Midbrain (tissue), 1 donor: ENCODE measurements at places on chromosomes 13 and 19.

DNA sequence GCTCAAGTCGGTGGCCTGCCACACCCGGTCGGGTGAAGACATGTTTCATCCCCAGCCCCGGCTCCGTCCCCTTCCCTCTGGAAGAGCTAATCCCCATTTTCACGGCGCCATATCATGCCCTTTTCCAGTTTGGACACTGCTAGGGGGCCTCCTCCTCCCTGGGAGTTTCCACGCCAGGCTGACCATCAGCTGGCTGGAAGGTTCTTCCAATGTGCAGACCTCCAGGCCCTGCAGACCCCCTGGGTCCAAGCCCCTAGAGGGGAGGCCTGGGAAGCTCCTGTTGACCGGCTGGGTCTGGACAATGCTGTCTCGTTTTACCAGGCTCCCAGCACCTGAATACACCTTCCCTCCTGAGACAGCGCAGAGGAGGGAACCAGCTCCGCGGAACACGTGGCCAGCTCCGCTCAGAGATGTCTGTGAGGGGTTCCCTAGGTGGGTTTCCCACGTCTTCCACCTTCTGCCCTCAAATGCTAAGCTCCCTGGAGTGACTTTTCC, 44.7 kb upstream of the RANBP3 start:
- no peak for DNase-seq

- DNase-seq, result peak; percentile 15
Observed at GRCh38 chr13:30998136-30999088, 66.0 kb downstream of the TEX26 start.

DNA sequence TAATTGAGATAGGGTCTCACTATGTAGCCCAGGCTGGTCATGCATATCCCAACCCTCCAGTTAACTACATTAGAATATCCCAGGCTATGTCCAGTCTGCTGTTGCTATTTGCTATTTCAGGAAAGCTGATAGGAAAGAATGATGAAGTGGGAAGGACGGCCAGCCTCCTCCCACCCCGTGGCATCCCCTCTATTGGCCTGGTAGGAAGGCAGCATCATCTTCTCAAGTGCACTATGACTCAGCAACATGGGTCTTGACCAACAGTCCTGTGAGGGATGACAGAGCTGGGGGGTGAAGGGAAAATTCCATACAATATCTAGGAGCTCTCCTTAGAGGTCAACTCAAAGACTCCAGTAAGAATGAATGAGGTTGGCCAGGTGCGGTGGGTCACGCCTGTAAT, 48.0 kb upstream of the ABCC4 start:
- no peak for DNase-seq

GRCh38 chr19:51627491-51628138, 2.6 kb downstream of the SIGLEC5 start:
- no peak for DNase-seq

DNA sequence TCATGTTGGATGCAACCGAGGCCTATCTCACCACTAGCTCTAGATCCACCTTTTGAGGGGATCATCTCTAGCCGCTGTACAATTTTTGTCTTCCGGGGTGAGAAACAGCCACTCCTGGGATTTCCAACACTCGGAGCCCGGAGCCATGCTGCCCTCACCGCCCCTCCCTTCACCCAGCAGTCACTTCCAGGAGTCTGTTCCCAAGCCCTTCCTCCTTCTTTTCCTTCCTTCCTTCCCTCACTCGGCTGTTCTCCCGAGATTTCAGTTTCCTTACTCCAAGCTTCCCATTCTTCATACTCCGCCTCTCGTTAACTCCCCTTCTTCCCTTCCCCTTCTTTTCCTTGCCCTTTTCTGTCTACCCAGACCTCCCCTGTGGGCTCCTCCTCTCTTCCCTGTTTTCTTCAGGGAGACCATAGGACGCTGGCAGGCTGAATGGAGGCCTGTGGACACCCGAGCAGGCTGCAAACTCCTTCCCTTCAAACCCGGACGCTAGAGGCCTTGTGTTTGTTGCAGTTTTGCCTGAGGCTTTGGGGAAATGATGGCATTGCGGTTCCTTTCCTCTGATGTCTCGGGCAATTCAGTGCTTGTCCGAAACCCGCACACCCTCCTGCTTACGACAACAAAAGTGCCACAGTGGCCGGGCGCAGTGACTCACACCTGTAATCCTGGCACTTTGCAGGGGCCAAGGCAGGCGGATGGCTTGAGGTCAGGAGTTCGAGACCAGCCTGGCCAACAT, 96.0 kb downstream of the CAB39L start:
- no peak for DNase-seq

GRCh38 chr13:34066344-34066743, 248.4 kb downstream of the RFC3 start:
- no peak for DNase-seq

DNA sequence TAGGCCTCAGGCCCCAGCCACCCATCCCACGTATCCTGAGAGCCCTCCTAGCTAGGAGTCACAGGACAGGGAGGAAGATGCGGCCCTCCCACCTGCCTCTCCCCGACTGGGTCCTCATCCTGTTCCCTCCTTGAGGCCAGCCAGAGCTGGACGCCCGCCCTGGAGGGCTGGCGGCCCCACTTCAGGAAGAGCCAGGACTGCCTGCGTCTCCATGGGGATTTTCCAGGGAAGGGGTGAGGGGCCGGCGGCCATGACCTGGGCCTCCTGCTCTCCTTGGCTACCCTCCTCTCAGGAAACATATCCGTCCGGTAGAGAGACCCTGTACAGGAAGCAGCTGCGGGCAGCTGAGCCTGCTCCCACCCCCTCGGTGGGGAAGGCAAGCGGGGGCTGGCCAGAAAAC, 11.3 kb upstream of the PRKD2 start:
- no peak for DNase-seq

GRCh38 chr19:48770266-48770665, 14.9 kb downstream of the FGF21 start:
- DNase-seq, result no peak

- DNase-seq, result no peak
Observed at GRCh38 chr13:81551036-81551435, 1210.1 kb upstream of the SPRY2 start.

DNA sequence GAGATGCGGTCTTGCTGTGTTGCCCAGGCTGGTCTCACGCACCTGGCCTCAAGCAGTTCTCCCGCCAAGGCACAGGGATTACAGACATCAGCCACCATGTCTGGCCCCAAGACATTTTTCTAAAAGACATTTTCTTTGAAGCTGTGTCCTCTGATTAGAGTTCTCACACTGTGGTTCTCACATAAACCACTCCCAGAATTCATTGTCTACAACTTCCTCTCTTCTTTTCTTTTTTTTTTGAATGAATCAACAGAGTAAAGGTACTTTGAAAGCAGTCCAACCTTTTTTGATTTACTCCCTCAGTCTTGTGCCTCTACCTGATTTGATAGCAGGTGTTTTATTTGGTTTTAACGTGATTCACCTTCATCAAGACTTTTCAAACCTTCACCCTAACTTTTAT, 14.3 kb upstream of the SHD start:
- no peak for DNase-seq

GRCh38 chr13:90867336-90867683, 480.2 kb upstream of the MIR17HG start:
- DNase-seq, result peak; percentile 54

- no peak for DNase-seq
Observed at GRCh38 chr13:24541127-24541475, 28.5 kb upstream of the PARP4 start.

- peak; percentile 32 for DNase-seq
Observed at GRCh38 chr19:2616741-2617392, 85.6 kb downstream of the GNG7 start.

DNA sequence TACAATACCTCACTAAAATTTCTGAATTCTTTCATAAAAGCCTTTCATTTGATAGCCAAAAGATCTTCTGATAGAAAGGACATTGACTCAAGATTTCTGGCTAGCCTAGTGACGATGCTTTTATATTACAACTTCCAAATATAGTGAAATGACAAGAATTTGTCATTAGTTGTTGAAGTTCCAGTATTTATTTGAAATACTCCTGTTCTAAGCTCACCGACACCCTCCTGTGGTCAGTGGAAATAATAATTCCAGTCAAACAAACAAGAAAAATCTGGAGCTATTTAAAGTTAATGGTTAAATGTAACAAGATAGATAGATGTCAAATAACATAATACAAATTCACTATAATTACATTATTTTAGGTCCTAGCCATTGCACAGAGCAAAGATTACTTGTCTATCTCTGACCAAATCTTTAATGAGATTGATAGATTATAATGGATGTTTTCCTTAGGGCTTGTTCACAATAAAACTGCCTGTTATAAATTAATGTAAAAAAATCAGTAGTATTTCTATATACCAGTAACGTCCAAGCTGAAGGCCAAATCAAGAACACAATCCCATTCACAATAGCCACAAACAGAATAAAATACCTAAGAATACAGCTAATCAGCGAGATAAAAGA, 195.5 kb downstream of the RGCC start:
- DNase-seq, result peak; percentile 58

GRCh38 chr19:34507414-34508067, 26.0 kb downstream of the WTIP start:
- no peak for DNase-seq

DNA sequence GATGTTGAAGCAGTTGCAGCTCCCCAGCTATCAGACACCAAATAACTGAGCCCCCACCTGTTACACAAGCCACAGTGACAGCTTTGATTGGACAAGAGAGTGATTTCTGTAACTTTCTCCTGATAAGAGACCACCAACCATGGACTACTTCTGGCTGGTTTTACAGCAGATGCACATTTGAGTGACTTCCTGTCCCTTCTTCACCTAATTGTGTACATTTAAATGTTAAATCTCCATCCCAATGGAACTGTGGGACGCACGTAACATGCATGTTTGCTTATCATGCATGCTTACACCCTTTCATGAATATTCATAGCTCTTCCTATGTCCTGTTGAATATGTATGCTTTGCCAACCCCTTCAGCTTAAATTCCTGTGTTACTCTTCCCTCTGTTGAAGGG, 6.0 kb upstream of the TNFSF11 start:
- DNase-seq, result no peak

- peak; percentile 5 for DNase-seq
Observed at GRCh38 chr19:4916292-4917082, 7.2 kb downstream of the UHRF1 start.

- no peak for DNase-seq
Observed at GRCh38 chr19:54035215-54036178, 28.2 kb downstream of the VSTM1 start.

GRCh38 chr19:2624537-2625091, 77.9 kb downstream of the GNG7 start:
- peak; percentile 29 for DNase-seq

DNA sequence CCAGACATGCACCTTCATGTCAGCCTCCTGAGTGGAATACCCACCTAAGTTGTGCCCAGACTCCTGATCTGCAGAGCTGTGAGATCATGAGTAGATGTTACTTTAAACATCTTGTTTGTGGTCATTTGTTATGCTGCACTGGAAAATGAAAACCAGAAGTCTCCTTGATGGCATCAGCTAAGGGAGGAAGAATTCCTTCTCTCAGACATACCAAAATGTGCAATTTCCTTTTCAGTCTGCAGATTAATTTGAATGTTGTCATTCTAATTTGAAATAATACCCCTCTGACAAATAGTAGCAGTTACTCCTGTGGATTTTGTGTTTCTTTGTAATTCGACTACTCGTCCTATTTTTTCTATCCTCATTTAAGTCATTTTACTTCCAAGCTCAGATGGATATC, 59.3 kb downstream of the ITGBL1 start:
- no peak for DNase-seq

DNA sequence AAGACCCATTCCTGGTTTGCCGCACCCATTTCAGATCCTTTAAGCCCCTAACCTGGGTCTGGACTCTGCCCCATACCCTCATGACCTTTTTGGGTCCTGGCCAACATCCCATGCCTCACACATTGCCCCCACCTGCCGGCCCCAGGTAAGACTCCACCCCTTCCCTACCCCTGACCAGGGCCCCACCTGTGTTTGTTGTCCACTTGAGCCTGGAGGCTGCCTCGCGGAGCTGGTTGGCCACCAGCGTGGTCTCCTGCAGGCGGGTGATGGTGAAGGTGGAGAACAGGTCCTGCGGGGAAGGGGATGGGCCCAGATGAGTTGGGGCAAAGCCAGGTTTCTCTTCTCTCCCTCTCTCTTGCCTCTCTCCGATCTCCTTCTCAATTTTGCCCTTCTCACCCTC, 19.5 kb downstream of the MAN2B1 start:
- no peak for DNase-seq

GRCh38 chr13:46535825-46536224, 17.1 kb upstream of the LRCH1 start:
- DNase-seq, result no peak

DNA sequence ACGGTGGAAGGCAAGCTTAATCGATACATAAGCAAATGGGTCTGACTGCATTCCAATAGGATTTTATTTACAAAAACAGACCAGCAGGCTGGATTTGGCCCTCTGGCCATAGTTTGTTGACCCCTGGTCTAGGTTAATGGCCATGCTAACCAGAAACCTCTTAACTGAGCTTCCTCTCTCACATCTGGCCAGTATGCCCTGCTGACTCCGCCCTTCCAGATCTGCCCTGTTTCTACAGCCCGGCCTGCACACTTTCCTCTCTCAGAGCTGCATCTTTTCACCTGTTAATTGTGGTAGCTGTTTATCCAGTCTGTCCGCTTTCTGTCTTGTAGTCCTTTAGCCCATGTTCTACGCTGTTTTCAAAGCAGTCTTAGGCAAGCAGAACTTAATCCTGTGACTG, 25.6 kb downstream of the EDNRB start:
- DNase-seq, result no peak

DNA sequence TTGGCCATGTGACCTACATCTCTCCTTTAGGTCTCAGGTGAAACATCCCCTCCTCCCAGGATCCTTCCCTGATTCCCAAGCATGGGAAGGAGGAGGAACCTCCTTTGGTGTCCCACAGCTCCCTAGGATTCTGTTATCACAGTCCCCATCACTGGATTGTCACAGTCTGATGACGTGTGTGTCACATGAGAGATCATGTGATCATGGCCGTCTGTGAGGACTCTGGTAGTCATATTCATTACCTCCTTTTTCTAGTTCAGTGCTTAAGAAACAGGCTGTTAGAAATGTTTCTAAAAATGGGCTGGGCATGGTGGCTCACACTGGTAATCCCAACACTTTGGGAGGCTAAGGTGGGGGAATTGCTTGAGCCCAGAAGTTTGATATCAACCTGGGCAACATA, 3.0 kb downstream of the DHX34 start:
- DNase-seq, result no peak

- no peak for DNase-seq
Observed at GRCh38 chr19:45179892-45180370, 1.3 kb downstream of the BLOC1S3 start.

DNA sequence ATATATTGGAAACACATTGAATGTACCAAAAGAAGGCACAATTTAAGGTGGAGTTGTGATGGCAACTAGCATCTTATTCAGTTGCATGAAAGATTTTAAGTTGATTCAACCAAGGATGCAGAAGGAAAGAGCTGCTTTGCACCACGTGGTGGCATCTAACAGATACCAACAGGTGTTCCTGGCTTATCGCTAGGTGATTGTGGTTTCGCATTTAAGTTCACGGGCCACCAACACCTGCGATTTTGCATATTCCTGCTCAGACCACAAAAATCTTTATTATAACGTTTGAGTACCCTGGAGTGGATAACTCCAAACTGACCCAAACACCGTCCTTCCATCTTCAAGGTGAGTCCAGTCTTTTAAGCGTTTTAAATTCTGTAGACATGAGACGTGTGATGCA, 45.3 kb downstream of the RGCC start:
- no peak for DNase-seq

GRCh38 chr19:41261474-41262190, 2.5 kb upstream of the HNRNPUL1 start:
- DNase-seq, result no peak
